ENCODE measurements at places on chromosomes 3 and 15. TPM values are rescaled to one million over a fixed set of nuclear protein-coding genes. Genes with fewer than 3 reads are reported as not detected.

The SPTSSB gene
- total RNA-seq, result 2.0 TPM

DNA sequence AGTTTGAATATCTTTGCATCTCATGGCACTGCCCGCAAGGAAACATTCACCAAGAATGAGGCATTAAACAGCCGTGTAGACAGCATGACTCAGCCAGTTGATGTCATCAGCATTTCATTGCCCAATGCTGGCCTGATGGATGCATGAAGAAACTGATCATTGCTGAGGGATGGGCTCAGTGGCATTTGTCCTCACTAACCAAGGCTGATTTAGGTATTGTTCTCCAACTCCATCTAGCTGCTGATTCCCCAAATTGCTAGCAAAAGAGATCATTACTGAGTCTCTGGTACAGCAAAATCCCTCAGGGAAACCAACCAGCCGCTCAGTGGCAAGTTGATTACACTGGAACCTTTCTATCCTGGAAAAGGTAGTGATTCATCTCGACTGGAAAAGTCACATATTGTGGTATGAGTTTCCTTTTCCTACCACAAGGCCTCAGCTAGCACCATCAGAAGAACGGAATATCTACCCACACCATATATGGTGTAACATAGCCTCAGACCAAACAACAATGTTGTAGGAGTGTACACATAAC lies 186.5 kb upstream of the GAP43 start:
- H3K36me3 ChIP-seq, result no peaks in the 10 kb centered on the region
- H3K27ac ChIP-seq, result no peak overlapping the region
- no peaks in the 10 kb centered on the region for H3K4me1 ChIP-seq
- no peak overlapping the region for H3K4me3 ChIP-seq
- DNase-seq, result no peak

DNA sequence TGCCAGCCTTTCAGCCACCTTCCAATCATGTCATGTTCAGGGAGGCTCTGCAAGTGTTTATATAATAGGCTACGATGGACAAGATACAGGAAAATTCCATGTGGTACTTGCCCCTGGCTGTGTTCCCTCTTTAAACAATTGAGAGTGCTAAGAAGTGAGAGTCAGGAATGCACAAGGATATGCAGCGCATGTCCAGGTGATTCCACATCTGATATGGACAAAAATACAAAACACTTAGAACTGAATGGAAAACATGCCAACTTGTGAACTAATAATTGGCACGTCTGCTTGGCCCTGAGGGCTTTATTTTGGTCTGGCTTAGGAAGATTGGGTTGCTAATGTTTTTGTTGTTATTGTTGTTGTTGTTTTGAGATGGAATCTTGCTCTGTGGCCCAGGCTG lies 100.9 kb downstream of the CEMIP start:
- no peaks in the 10 kb centered on the region for H3K36me3 ChIP-seq
- no peak overlapping the region for H3K27ac ChIP-seq
- DNase-seq, result no peak
- H3K4me1 ChIP-seq, result no peaks in the 10 kb centered on the region
- H3K4me3 ChIP-seq, result no peak overlapping the region

The ARID3B gene
- total RNA-seq, result 5.9 TPM

- no peaks in the 10 kb centered on the region for H3K4me1 ChIP-seq
- no peak overlapping the region for H3K27ac ChIP-seq
- no peaks in the 10 kb centered on the region for H3K36me3 ChIP-seq
- no peak overlapping the region for H3K4me3 ChIP-seq
- DNase-seq, result no peak
- H3K27me3 ChIP-seq, result no peaks in the 10 kb centered on the region
These were observed 79.7 kb downstream of the BDH1 start for GRCh38 chr3:197475997-197476525.
